Putamen (tissue), 1 donor: ENCODE measurements at places on chromosomes 6 and 20.

DNA sequence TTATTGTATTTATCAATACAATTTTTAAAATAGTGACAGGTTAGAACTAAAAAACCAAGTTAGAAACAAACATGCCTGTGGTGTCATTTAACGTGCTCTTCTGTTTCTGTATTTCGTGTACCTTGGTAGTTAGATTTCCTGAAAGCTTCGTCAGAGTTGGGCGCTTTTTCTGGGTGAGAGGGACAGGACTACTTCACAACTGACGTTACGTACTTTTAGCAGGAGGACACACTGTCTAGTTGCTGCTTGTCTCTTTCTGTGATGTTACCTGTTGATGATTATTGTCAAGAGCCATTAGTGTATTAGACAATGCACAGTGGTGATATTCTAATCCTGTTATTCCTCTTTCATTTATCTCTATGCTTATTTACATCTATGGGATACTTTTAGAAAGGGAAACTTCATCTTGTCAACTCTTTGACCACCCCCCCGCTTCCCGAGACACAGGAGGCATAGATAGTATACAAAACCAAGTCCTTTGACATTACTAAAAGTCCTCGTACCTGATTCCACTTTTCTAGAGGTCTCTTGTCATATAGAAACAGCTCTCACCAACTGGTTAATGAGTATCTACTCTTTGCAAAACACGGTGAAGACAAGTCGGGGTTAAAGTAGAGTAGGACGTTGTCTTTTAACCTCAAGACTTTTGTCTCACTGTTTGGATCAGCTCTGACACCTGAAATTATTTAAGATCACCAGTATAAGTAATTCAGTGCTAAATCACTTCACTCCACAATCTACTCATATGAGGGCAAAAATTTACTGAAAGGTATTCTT, 96.3 kb downstream of the LYRM2 start:
- no peak for DNase-seq

DNA sequence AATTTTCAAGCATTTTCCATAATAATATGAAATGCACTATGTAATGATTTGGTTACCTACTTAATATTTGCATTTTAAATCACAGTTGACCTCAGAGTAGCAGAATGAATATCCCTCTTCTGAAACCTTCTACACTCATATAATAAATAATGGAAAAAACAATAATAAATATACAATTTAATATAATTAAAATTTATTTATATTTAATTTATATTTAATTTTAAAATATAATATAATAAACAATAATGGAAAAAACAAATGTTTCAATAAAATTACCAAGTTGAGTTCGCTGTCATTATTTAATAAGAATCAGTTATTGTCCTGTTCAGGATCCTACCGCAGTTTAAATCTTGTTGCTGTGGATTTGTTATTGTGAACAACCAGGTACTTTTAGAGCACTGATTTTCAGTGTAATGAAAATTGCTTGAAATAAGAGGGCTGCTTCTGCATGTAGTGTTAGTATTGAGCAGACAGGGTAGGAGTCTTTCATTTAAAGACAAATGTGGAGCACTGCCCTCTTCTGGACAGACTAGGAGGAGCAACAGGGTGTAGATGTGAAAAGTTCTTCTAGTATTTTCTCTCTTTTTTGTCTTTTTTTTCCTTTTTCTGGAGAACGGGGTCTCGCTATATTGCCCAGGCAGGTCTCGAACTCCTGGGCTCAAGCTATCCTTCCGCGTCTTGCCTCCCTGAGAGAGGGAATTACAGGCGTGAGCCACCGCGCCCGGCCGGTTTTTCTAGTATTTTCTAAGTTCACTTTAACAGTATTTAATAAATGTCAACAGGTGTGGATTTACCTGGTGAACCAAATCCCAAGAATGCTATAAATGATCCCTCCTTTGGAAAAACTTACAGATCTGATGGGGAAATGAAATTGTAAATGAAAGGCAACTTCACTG, 13.6 kb downstream of the TRAPPC3L start:
- DNase-seq = peak; percentile 49

DNA sequence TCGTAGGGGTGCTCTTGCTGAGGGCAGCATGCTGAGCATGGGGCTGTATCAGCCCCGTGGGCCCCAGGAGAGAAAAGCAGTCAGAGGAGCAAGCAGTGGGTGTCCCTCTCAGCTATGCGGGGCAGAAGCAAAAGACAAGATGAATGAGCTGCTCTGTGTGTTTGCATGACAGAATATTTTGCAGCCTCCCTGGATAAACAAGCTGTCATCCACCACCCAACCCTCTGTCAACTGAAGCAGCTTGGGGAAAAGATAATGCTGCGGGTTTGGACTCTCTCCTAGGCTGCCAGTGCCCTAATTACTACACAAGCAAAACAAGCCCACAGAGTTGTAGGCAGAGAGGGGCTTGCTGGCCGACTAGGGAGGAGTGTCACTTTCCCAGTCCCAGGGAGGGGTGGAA, 82.3 kb upstream of the PTPRT start:
- DNase-seq = no peak

DNA sequence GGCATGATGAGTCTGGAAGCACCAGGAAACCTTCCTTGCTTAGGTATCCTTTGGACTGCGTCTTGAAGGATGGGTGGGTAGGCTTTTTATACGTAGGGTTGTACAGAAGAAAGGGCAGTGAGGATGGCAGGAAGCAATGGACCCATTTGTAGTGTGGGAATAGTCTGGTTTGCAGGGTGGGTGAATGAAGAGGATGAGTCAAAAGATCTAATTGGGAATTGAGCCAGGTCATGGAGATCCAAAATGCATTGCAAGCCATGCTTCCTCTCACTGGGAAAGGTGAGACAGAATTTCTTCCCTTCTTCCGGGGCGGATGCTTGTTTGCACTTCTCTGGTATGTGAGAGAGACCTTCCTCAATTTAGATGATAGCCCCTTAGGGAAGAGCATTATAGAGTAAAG, 10.1 kb upstream of the BTBD3 start:
- no peak for DNase-seq

DNA sequence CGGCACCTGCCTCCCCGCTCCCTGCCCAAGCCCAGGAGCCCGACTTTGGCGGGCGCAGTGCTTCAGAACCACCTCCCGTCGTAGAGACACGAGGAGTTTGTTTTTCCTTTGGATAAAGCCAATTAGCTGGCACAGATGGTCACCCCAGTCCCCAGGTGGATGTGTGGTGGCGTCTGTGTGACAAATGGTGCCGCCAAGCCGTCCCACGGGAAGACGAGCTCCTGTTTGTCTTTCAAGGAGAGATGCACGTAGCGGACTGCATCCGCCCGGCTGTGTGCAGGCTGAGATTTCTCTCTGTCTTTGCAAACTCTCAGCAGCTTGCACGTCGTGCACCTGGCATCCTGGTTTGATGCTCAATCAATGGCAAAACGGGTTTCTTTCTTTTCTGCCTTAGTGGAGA, 16.1 kb upstream of the MRGBP start:
- DNase-seq = no peak

DNA sequence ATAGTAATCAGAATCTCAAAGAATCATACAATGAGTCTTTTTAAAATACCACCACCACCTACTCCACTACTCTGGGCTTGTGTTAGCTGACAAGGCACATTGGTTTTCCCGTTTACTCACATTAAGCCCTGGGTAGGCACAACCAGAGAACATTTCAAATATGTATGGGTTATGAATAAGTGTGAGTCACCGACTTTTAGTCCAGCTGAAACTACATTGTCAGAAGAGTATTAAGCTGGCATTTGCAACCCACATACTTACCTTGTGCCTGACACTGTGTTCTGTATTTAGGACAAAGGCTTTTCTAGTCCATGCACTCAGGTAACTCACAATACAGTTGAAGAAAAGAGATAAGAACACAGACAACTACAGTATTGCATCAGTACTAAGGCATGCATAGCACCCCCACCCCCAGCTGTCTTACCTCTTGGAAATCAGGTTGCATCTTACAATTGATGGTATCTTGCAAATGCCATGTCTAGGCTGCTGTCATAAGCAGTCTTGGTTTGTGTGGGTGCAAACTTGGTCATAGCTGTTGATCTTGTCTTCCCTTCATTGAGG, 40.3 kb upstream of the AHI1 start:
- DNase-seq = no peak

DNA sequence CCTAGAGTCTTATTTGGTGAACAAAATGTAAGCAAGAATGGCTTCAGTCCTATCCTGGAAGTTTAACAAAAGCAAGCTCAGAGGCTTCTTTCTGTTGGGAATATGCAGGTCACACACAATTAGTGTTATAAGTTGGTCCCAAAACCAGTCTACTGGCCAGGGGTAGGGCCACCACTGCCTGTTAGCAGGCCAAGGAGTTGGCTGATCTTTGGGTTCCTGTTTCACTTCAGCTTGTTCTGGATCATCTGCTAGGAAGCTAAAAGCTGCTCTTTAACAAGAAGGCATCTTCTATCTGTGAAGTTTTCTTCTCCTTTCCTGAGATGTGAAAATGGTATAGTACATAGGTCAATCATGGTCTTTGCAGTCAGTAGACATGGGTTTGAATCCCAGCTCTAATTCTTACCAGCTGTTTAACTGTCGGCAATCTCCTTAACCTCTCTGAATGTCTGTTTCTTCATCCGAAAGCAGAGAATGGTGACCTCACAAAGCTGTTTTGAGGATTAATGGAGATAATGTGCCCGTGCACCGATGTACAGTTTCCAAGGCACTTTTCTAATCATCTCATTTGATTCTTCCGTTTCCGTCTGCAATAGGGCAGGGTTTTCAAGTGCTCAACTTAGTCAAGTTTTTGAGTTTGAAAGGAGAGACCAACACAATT, 271.2 kb upstream of the TAB2 start:
- no peak for DNase-seq

DNA sequence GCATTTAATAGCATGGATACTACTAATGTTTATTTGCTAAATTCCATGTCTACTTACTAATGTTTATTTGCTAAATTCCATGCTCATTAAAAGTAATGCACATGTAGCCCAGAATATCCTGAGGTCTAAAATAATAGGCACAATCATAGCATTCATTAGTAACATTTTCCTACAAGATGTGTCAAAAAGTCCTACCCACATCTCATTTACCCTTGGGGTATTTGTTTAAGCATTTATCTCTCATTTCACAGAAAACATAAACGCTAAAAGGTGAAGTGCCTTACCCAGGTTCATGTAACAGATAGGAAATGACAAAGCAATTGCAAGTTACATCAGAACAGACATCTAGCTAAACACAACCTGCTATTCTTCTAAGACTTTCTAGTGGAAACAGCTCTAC, 457.1 kb downstream of the HACE1 start:
- DNase-seq = no peak

DNA sequence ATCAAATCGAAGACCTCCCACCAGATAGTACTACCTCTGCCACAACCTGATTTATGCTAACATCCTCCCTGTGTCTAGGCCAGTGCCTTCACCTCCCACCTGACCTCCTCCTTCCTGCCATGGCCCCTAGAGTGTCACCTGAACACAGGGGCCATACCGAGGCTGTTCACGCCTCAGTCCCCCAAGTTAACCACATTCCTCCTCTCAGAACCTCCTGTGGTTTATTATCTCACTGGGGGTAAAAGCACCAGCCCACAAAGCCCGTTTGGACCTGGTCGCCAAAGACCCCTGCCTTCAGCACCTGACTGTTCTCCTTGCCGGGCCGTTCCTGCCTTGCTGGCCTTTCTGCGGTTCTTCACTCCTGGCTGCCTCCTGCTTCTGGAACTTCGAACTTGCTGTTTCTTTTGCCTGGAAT, 13.7 kb downstream of the MAS1 start:
- no peak for DNase-seq

DNA sequence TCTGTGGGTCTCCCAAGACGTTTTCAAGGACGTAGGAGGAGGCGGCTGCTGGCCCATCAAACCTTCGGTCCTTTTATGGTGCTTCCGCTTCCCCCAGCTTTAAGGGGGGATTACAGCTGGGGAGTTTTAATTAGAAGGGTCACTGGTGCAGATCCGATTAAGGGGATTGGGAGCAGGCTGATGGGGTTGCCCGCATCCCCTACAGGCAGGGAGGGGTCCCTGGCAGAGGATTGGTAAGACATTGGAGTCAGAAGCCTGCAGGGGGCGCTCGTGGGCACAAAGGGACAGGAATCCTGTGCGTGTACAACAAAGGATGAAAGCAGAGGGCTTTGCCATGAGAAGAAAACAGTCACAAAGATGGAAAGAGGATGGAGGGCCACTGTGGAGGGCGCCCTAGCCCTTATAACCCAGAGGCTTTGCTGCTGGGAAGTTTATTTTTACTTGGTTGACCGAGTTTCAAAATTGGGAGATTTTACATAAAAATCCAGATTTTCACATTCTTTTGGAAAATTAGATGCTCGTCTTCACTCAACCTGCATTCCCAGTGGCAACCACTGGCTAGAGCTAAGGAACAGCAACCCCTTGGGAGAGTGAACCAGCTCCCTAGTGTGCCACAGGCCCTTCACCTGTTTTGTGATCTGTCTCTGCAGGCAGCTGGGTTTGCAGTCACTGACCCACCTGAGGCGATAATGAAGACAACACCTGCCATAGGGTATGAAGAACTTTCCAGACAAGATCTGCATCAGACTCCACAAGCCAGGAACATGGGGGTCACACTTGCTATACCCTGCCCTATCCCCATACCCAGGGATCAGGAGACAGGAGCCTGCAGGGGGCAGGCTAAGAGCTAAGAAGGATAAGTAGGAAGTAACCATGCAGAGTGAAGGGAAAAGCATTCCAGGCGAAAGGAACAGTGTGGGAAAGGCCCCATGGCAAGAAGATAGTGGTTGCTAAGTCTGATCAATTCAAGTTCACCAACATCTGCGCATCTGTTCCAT, 97.7 kb downstream of the KCNB1 start:
- peak; percentile 40 for DNase-seq

DNA sequence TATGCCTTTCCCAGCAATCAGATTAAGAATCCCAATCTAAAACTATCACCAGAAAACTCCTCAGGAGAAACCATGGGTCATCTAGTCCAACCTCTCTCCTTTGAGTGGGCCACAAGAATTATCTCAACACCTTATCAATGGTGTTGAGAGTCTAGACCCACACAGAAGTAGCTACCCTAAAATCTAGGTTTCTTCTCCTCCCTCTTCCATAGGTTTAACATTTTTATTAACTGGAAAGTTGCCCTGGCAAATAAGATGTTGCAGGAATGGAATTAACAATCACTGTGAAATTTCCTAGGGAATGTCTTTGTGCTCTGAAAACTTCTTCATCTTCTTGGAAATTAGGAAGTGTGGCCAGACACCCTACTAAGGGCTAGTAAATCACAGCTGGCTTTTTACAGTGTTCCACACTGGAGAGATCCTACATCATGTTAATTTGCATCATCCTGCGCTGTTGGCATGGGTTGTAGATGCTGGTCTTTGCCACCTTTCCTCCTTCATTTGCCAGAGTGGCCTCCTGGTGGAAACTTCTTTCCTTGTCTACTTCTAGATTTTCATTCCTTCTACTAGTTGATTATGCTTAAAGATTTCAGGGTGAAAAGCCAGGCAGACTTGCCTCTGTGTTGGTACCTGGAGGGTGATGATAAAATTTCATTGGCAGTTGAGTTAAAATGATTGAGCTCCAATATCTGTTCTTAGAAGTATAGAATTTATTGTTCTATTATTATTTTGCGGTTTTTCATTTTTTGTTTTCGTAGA, 2.7 kb downstream of the TNFAIP3 start:
- DNase-seq = no peak
